Activated T-helper 2 cell treated with anti-CD3 and anti-CD28 coated beads, Interferon-gamma antibody, Interleukin-2, Interleukin-4, amounts not matched to agents 10 μg/mL and 5 μg/mL and 100 μg/mL, durations not matched to agents 14 hours and 24 hours and 36 hours (primary cell): ENCODE measurements at places on chromosomes 4 and X. TPM values are rescaled to one million over a fixed set of nuclear protein-coding genes. Genes with fewer than 3 reads are reported as not detected.

Gene CFAP47
- not detected in 2 replicates for total RNA-seq

Gene ENPEP
- 0.02 TPM in 1 of 2 replicates, not detected in the other for total RNA-seq

Gene DCAF4L1
- total RNA-seq, result 0.11 and 0.18 TPM in 2 replicates

DNA sequence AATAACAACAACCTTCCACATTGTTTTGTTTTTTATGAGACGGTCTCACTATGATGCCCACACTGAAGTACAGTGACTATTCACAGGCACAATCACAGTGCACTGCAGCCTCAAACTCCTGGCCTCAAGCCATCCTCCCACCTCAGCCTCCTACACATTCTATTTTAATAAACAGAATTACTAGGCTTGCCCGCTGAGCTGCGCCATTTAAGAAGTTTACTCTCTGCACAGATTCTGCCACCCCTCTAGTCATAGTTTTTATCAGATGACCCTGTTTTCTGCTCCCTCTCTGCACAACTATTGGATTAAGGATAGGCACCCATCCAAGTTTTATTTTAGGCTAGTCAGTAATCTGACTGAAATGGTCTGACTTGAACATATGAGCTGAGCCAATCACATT lies 11.3 kb upstream of the COX18 start:
- no peak overlapping the region for H3K4me3 ChIP-seq
- no peak for DNase-seq
- peak overlapping the region; percentile 49 for H3K27ac ChIP-seq
- no peaks in the 10 kb centered on the region for H3K27me3 ChIP-seq
- peaks cover 65% of the 10 kb centered on the region for H3K36me3 ChIP-seq

GRCh38 chr4:25500626-25501316 lies 123.7 kb downstream of the ANAPC4 start:
- H3K4me3 ChIP-seq, result no peak overlapping the region
- no peaks in the 10 kb centered on the region for H3K27me3 ChIP-seq
- no peaks in the 10 kb centered on the region for H3K36me3 ChIP-seq
- no peak for DNase-seq
- no peaks in the 10 kb centered on the region for H3K4me1 ChIP-seq
- H3K27ac ChIP-seq, result no peak overlapping the region

DNA sequence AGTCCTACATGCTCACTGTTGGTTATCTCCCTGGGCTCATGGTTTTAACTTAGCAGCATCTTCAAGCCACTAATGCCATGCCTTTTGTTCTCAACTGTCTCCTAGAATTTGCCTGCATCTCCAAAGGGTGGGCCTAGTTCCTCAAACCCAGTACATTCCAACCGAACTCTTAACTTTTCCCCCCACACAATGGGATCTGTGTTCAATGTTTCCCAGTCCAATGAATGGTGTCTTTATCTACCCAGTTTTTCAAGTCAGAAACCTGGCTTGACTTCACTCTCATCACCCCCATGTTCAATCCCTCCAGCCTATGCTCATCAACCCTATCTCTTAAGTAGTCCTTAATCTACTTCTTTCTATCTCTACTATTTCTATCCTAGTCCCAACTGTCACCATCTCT lies 12.9 kb downstream of the CD40LG start:
- peaks cover 87% of the 10 kb centered on the region for H3K36me3 ChIP-seq
- peak overlapping the region; percentile 19 for H3K4me3 ChIP-seq
- H3K27ac ChIP-seq, result peak overlapping the region; percentile 97
- no peaks in the 10 kb centered on the region for H3K27me3 ChIP-seq

DNA sequence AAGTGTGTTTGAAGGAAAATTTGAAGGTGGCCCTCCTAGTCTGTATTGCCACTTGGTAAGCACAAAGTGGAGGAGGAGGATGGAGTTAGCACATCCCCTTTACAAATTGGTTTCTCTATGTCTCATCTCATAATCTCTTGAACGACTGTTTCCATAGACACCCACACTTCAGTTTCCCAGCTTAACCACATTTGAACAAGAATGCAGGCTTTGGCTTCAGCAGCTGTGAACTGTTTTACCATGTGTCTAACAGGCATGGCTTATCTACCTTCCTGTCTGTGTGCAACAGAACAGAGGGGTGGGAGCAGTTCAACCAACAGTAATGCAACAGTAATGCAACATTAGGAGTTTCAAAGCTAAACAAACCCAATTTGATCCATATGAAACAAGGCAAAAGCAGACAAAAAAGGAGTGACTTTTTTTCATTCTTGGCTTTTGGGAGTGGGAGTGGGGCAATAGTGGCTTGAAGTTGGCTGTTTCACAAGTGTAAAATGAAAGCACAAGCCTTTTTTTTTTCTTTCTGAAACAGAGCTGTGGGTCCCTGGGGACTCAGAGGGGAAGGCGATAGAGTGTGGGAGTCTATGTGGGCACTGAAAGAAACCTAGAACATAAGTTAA lies 108.0 kb downstream of the ITM2A start:
- H3K36me3 ChIP-seq, result peaks cover 25% of the 10 kb centered on the region
- DNase-seq, result peak; percentile 60
- no peaks in the 10 kb centered on the region for H3K27me3 ChIP-seq
- H3K4me3 ChIP-seq, result peak overlapping the region; percentile 68

GRCh38 chrX:132718431-132718958 lies 229.7 kb upstream of the MBNL3 start:
- H3K27me3 ChIP-seq, result peaks cover 4% of the 10 kb centered on the region
- DNase-seq, result no peak
- no peak overlapping the region for H3K27ac ChIP-seq
- no peaks in the 10 kb centered on the region for H3K4me1 ChIP-seq
- H3K36me3 ChIP-seq, result no peaks in the 10 kb centered on the region
- H3K4me3 ChIP-seq, result no peak overlapping the region

GRCh38 chrX:154046031-154046781 lies 26.5 kb upstream of the IRAK1 start:
- H3K4me3 ChIP-seq, result no peak overlapping the region
- no peak overlapping the region for H3K27ac ChIP-seq
- peaks cover 45% of the 10 kb centered on the region for H3K36me3 ChIP-seq
- no peaks in the 10 kb centered on the region for H3K27me3 ChIP-seq
- H3K4me1 ChIP-seq, result peaks cover 20% of the 10 kb centered on the region

DNA sequence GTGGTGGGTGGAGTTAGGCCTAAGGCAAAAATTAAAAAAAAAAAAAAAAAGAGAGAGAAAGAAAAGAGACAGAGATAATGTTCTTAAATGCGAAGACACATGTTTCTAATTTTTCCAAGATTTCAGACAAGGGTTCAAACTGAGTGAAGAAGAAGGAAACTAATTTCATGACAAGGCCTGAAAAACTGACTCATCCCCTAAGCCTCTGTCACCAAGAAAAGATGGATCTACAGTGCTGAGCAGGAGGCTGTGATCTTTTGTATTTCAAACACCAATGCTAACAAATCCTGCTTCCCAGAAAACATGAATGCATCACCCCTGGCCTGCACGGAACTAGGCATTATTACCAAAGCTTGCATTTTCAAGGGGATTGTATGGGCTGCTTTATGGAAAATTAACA lies 75.3 kb downstream of the PPARGC1A start:
- no peak overlapping the region for H3K27ac ChIP-seq
- H3K36me3 ChIP-seq, result no peaks in the 10 kb centered on the region
- no peaks in the 10 kb centered on the region for H3K4me1 ChIP-seq

DNA sequence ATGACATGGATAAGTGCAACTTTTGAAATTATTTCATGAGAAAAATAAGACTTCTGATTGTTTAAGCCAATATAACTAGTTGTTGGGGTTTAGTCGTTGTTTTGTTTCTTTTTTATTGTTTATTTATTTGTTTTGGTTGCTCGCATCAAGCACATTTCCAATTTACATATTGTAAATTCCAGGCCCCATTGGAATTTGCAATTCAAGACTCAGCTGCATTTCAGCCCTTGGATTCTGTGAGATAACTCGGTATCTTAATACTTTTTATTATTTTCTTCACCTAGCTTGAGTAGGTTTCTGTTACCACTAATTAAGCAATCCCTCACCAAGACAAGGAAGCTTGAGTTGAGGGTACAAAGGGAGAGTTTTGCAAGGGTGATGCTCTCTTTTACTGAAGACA lies 318.3 kb upstream of the GATB start:
- H3K4me1 ChIP-seq, result peaks cover 15% of the 10 kb centered on the region
- no peak overlapping the region for H3K4me3 ChIP-seq

DNA sequence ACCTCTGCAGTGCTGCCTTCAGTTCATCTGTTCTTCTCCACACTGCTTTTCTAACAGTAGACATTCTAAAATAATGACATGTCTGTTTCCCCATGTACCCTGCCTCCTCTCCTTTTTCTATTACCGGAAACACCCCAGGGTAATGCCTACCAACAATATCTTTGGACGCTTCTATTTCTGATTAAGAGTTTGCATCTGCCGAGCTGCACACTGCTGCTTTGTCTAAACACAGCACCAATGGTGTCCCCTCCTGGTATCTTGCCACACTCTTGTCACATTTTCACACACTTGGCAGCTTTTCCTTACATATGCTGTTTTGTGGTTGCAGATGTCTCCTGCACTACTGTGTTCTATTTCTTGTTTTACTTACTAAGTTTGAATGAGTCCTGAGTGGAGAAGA lies 288.8 kb downstream of the GRIA2 start:
- no peaks in the 10 kb centered on the region for H3K36me3 ChIP-seq
- H3K27ac ChIP-seq, result no peak overlapping the region
- no peaks in the 10 kb centered on the region for H3K4me1 ChIP-seq
- H3K4me3 ChIP-seq, result no peak overlapping the region
- no peak for DNase-seq
- no peaks in the 10 kb centered on the region for H3K27me3 ChIP-seq
